NCI-H526 treated with DMSO at 0.1 percent for 48 hours (cell line): ENCODE measurements at places on chromosomes 11 and 22.

DNA sequence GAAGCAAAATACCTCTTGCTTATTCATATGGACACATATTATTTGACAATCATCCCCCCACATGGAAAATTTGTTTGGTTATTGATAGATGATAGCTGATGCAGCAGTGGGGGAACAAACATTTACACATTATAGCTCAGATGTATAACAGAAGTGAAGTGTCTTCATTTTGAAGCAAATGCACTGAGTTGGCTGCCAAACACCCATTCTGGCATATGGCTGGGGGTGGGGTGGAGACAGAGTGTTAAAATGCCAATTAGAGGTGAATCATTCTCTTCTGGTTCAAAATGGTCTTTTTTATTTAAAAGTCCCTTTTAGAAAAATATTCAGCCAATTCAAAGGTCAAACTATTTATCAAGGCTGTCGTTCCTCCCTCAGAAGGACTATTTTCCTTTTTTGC lies 157.3 kb upstream of the TRPC6 start:
- no peak for DNase-seq

DNA sequence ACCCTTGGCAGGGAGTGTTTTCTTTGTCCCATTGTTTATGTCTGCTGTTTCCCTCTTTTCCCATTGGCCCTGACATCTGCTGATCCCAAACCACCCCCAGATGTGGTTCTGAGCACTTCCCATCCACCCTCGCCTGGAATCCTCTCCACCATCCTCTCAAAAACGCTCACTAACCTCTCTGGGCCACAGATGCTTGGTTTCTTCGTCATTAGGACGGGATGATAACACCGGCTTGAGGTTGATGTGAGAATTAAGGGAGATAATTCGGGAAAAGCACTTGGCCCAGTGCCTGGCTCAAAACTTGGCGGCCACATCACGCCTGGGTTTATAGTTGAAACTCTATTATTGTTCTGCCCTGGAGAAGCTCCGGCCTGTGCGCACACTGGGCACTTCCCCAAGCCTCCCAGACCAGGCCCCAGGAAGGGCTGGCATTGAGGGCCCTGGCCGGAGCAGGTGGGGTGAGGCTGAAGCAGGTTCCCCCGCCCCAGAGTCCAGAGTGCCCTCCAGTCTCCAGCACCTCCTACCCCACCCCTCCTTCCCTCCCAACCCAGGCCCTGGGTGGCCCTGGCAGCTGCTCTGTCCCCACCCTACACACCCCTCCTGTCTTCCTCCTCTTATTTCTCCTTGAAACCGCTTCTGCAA lies 63.7 kb downstream of the CYTH4 start:
- no peak for DNase-seq

- no peak for DNase-seq
Measured at GRCh38 chr11:69587454-69588090, 53.4 kb upstream of the CCND1 start.

GRCh38 chr11:33835143-33835878 lies 56.6 kb downstream of the LMO2 start:
- DNase-seq = peak; percentile 36

- DNase-seq = no peak
Measured at GRCh38 chr22:45296628-45297297, 12.0 kb downstream of the UPK3A start.

DNA sequence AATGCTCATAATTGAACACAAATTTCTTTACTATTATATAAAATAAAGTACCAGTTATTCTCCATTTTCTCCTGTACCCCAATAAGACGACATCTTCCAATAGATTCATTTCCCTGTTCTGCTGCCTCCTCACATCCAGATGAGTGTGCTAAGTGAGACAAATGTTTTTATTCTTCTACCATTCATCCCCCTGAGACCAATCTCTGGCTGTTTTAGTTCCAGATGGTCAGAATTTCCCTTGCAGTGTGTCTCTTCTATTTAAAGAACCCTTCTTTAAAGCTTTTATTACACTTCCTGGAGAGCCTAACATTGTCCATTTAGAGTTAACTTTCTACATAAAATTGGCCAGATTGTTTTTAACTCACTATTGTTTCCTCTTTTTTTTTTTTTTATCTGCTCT lies 41.2 kb upstream of the GLYATL1 start:
- no peak for DNase-seq

DNA sequence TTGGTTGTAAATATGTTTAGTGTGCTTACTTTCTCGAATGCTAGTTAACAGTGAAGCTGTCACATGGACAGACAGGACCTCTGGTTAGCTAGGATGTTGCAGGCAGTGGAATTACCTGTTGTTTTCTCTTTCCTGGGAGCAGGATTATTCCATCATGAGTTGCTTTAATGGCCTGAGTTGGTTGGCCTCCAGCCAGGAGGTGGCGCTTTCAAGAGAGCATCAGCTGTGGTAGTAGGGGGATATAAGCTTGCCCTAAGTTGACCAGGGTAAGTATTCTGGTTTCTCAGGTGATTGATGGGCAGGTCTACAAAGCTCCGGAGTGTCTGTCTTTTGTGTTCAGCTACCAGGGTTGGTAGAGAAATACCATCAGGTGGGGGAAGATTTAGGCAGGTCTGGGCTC lies 43.5 kb downstream of the NELL1 start:
- no peak for DNase-seq

DNA sequence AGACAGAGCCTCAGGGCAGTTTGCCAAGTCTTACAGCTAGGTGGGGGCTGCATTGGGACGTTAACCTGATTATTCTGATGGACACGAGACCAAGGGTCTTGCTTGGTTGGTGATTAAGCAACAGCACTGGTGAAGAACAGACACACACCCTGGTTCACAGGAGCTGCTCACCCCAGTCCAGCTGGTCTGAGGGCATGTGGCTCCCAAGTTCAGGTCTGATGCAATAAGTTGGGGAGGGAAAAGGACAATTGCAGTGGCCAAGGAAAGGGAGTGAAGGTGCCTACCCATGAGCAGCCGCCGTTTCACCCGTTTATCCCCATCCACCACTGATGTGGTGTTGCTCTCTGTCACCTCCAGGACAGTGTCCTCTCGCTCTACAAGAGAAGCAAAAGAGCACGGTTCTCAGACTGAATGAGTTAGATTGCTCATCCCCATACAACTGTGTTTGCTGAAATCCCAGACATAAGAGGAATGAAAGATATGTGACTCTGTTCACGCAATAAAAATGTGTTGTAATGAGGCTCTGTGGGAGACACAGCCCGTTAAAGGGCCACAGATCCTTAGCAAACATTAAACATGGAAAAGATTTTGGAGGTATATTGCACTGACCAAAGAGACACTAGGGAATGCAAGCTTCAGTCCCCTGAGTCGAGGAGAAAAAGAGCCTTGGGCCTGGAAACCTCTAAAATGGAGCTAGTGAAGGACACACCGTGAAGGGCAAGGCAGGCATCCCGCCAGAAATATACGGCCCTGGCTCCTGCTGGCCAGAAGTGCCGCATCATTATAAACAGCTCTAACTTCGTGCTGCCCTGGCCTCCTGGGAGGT lies 25.6 kb downstream of the SCUBE2 start:
- DNase-seq = no peak

GRCh38 chr11:76669901-76670484 lies 554 bp downstream of the LRRC32 start:
- DNase-seq = no peak

DNA sequence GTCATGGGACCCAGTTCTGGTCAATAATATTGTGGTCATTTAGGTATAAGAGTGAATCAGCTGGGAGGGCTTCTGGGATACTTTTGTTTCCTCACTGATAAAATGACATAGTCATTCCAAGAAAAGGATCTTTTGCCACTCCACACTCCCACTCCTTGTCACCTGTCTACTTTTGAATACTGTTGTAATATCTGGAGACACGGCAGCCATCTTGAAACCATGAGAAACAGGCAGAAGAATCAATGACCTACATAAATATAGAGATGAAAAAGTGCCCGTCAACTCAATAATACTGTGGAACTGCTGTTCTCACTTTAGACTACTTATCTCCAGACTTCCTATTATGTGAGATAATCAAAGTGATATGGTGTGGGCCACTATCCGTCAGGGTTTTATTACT lies 154.2 kb downstream of the CCDC34 start:
- no peak for DNase-seq

- no peak for DNase-seq
Measured at GRCh38 chr11:96228473-96228891, 114.5 kb downstream of the MAML2 start.

DNA sequence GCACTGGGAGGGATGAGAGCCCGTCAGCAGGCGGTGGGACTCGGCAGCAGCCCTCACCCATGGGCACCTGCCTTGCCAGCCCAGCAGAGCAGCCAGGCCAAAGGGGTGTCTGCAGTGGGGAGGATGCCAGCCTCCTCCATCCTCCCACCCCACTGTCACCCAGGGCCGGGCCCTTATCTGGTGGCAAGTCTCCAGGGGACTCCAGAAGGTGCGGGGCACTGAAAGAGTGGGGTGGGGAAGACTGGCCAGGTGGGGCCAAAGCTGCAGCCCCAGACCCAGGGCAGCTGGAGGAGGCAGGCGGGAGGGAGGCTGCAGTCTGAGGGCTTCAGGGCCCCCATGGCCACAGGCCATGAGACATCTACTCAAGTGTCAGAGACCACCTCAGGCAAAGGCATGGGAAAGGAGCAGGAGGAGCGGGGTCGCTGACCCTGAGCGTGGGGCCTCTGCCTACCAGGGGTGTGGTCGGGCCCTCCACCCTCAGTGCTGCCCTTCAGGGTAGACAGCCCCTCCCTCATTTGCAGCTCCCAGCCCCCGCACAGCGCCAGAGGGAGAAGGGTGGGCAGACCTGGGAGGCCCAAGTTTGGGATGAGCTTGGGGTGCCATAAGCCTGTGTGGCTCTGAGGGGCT lies 3.5 kb downstream of the DGCR6L start:
- no peak for DNase-seq

DNA sequence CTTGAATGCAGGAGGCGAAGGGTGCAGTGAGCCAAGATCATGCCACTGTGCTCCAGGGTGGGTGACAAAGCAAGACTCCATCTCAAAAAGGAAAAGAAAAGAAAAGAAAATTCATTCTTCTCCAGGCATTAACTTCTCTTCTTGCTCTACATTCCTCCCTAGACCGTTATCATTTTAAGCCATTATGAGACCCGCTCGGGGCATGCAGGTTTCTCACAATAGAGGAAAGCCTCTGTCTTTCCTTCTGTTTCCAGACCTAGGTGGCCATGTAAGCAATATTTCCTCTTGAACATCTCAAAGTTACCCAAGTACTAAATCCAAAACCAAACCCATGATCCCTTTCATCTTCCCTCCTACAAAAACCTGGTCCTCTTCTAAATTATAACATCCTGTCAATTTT lies 139.6 kb downstream of the RBFOX2 start:
- DNase-seq = no peak

DNA sequence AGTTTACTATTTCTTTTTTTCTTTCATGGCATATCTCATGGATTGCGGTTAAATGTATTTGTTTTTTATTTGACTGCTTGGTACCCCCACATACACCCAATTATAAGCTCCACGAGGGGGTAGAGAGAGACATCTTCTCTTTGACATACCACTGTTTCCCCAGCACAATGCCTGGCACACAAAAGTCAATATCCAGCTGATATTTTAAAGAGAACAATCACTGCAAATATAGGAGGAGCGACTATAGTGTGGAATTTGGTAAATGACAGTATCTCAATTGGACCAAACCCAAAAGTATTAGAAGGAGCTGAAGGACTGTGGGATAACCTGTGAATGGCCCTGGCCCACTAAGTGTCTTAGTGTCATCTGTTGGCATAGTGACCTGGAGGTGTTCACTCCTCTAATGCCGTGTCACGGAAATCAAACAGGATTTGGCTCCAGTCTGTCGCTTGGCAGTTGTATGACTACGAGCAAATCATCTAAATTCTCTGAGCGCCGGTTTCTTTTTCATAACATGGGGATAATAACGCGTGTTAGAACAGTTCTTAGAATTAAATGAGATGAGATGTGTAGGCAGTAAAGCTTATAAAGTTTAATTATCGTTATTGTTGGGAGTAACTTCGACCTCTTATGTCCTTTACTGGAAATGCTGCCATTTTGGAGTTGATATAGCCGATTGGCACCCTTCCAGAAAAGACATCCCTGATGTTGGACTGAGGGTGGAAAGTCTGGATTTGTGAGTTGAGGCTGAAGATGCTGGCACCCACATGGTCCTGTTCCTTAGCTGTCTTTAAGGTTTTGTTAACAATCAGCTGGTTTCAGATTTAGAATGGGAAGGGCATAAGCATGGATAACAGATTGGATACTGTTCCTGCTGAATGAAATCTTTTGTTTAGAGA lies 144.5 kb downstream of the DBX1 start:
- no peak for DNase-seq

GRCh38 chr11:12218909-12219308 lies 108.5 kb downstream of the MICAL2 start:
- no peak for DNase-seq

DNA sequence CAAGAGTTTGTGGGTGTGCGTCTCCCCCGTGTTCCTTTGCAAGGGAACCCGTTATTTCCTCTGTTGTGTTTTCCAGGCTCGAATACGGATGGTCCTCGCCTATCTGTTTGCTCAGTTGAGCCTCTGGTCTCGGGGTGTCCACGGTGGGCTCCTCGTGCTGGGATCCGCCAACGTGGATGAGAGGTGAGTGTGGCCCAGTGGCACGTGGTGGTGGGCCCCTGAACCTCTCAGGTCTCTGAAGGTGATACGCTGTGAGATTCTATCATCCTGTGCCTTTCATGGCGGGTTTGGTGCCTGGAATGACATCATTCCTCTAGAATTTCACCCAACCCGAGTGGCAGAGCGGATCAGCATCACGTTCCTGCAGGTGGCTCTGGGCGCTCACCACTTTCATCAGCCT lies 32.5 kb downstream of the NADSYN1 start:
- DNase-seq = no peak

DNA sequence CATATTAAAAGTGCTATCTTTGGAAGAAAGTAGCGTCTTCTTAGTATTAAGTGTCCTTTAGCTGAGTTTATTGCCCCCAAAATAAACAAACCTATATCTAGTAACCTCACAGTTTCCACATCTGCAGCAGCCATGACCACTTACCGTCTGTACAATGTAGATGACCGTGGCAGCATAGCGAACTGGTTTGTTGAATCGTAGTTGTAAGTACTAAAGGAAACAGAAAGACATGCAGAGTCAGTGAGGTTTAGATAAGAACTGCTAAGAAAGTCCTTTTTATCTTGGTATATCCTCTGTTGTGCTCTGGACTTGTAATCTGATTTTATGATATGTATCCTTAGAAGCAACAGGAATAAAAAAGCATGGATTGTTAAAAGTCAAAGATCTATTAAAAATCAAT lies 9.4 kb downstream of the SLC5A12 start:
- no peak for DNase-seq

DNA sequence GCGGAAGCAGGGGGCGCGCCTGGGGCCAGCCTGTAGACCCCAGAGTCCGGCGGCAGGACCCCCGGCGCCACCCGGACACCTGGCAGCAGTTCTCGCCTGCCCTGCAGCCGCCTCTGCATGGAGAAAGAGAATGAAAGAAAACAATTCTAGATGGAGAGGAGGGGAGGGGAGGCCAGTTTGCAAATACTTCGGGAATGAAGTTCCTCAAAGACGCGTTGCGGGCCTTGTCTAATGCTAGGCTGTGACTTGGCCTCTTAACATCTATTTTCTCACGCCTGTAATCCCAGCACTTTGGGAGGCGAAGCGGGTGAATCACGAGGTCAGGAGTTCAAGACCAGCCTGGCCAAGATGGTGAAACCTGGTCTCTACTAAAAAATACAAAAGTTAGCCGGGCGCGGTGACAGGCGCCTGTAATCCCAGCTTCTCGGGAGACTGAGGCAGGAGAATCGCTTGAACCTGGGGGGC lies 2.1 kb upstream of the BARX2 start:
- no peak for DNase-seq
